ENCODE measurements at places on chromosomes 2 and 18.
A peak's percentile ranks its signal among the peaks of the same experiment; 100 is the strongest.

GRCh38 chr2:64283006-64283570, 138.9 kb upstream of the PELI1 start:
- H3K36me3 ChIP-seq = no peaks in the 10 kb centered on the region
- no peak overlapping the region for H3K4me3 ChIP-seq
- no peak for DNase-seq
- H3K27me3 ChIP-seq = no peaks in the 10 kb centered on the region
- H3K4me1 ChIP-seq = peaks cover 24% of the 10 kb centered on the region

GRCh38 chr2:173997753-173998152, 32.6 kb upstream of the SP3 start:
- H3K27me3 ChIP-seq = no peaks in the 10 kb centered on the region
- no peak overlapping the region for H3K4me3 ChIP-seq
- H3K36me3 ChIP-seq = no peaks in the 10 kb centered on the region
- H3K4me1 ChIP-seq = peaks cover 24% of the 10 kb centered on the region

DNA sequence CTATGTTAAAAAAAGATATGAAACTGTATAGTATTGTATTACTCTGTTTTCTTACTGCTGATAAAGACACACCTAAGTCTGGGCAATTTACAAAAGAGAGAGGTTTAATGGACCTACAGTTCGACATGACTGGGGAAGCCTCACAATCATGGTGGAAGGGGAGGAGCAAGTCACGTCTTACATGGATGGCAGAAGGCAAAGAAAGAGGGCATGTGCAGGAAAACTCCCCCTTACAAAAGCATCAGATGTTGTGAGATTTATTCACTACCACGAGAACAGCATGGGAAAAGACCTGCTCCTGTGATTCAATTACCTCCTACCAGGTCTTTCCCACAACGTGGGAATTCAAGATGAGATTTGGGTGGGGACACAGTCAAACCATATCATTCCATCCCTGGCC, 57.0 kb downstream of the NCOA1 start:
- peaks cover 4% of the 10 kb centered on the region for H3K4me1 ChIP-seq
- H3K36me3 ChIP-seq = no peaks in the 10 kb centered on the region
- no peak overlapping the region for H3K4me3 ChIP-seq
- no peaks in the 10 kb centered on the region for H3K27me3 ChIP-seq
- DNase-seq = no peak
- no peak overlapping the region for H3K27ac ChIP-seq

DNA sequence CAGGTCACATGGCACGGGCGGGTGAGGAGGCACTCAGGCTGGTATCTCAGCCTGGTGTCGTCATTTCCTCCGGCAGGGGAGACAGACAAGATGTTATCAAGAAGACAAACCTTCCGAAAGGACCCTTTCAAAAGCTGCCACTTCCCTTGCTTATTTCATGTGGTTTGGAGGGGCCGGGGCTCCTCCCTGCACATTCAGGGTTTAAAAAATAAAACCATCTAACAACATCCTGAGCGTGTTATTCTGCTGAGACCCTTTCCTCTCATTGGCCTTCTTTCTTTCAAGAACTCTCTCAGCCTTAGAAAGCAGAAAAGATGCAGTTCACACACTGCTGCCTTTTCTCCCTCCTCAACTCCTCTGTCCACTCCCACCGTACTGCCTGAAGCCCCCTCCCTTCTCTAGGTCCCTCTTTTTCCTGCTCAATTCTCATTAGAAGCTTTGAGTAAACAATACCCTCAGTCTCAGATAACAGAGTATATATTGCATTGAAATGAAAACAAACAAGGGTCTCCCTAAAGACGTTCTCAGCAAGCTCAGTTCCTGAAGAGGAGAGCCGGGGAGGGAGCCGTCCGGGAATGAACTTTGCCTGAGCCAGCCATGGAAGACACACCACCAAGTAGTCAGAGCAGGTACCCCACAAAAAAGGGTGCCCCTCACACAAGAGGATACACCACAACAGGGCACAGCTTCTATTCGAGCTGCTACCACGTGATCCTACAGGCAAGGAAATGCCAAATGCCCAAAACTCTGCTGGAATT, 9.7 kb downstream of the SMAD7 start:
- no peaks in the 10 kb centered on the region for H3K36me3 ChIP-seq
- no peak overlapping the region for H3K4me3 ChIP-seq
- H3K27me3 ChIP-seq = no peaks in the 10 kb centered on the region

DNA sequence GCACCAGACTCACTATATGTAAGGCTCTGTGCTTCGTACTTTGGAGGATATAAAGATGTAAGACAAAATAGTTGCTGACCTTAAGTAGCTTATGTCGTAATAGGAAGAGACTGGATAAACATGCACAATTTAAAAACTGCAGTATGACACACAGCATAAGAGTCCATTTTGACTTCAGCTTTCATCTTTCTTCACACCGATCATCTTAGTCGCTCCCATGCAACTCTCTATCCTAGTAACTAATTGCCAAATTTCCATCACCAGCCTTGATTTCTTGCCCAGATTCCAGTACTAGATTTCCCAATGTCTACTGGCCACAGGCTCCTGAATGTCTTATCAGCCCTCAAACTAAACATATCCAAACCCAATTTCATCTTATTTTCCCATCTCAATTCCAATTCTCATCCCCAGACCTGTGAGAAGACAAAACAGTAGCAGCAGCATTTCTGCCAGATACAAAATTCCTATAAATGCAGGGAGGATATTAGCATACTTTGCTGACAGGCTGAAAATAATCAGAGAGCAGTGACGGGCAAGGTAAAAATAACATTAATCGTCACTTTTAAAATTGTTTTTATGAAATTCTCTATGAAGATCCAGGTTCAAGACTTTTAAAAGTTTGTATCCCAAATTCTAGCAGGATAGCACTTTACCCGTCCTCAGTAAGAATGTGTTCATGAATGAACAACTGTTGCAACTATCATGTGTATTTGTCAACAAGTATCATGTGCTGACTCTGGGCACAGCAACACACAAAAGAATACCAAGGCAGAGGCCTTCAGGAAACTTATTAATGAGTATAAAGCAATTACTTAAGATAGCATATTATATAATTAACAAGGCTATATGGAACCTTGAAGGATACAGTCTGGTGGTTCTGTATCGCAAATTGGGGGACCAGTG, 42.2 kb downstream of the KIDINS220 start:
- no peak overlapping the region for H3K4me3 ChIP-seq
- no peaks in the 10 kb centered on the region for H3K27me3 ChIP-seq
- no peaks in the 10 kb centered on the region for H3K4me1 ChIP-seq
- no peak for DNase-seq
- H3K36me3 ChIP-seq = peaks cover 59% of the 10 kb centered on the region
- H3K27ac ChIP-seq = no peak overlapping the region

- H3K27ac ChIP-seq = no peak overlapping the region
- H3K4me3 ChIP-seq = no peak overlapping the region
- no peaks in the 10 kb centered on the region for H3K36me3 ChIP-seq
- no peaks in the 10 kb centered on the region for H3K27me3 ChIP-seq
These were observed 2.9 kb upstream of the ARPC2 start for GRCh38 chr2:218214116-218214515.

DNA sequence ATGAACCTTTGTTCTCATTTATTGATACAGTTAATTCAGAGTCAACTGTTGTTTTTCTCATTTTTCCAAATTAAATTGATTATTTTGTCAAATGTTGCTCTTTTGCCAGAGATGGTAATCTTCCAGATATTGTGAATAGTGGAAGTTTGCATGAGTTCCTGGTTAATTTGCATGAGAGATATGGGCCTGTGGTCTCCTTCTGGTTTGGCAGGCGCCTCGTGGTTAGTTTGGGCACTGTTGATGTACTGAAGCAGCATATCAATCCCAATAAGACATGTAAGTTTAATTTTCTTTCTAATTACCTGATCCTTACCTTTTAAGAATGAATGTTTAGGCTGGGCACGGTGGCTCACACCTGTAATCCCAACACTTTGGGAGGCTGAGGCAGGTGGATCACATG, 7.8 kb downstream of the CYP20A1 start:
- DNase-seq = no peak
- H3K4me1 ChIP-seq = peaks cover 3% of the 10 kb centered on the region
- H3K27me3 ChIP-seq = no peaks in the 10 kb centered on the region
- H3K4me3 ChIP-seq = no peak overlapping the region
- peaks cover 27% of the 10 kb centered on the region for H3K36me3 ChIP-seq

DNA sequence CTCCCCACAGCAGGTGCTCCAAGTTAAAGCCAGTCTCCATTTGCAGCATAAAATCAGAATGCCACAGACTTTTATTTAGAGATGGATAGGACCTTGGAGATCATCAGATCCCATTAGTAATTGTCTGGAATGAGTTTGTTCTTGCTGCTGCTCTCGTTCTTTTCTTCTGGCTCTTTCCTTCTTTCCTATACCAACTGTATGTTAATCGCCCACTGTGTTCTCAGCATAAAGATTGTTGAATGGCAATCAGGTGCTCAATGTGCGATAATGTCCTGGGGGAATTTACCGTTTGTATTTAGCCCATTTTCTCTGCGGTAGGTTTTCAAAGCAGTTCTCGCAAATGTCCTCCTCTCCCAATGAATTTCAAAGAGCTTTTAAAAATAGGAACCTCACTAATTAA, 3.3 kb downstream of the GPR39 start:
- H3K36me3 ChIP-seq = no peaks in the 10 kb centered on the region
- peaks cover 19% of the 10 kb centered on the region for H3K4me1 ChIP-seq
- no peak overlapping the region for H3K4me3 ChIP-seq
- no peaks in the 10 kb centered on the region for H3K27me3 ChIP-seq

GRCh38 chr18:4157352-4157751, 297.8 kb downstream of the DLGAP1 start:
- no peak overlapping the region for H3K27ac ChIP-seq
- no peaks in the 10 kb centered on the region for H3K4me1 ChIP-seq
- DNase-seq = no peak
- no peaks in the 10 kb centered on the region for H3K36me3 ChIP-seq
- H3K27me3 ChIP-seq = no peaks in the 10 kb centered on the region
- no peak overlapping the region for H3K4me3 ChIP-seq

GRCh38 chr2:19580264-19580663, 221.8 kb upstream of the OSR1 start:
- no peak for DNase-seq
- no peak overlapping the region for H3K4me3 ChIP-seq
- H3K27ac ChIP-seq = no peak overlapping the region
- peaks cover under 1% of the 10 kb centered on the region for H3K4me1 ChIP-seq
- H3K27me3 ChIP-seq = no peaks in the 10 kb centered on the region
- H3K36me3 ChIP-seq = no peaks in the 10 kb centered on the region

DNA sequence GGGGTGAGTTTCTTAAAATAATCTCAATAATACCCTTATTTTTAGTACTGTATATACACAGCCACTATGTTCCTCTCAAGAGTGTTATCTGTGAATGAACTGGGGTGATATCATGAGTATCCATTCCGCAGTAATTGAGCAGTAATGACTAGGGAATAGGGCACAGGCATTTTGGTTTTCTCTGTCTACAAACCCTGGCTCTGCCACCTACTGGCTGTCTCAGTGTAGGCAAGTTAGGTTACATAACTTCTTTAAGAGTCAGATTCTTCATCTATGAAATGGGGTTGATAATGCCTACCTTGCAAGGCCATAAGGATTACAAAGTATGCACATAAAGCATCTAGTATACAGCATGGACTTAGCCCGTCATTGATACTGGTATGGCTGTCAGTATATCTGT, 555.8 kb downstream of the NRXN1 start:
- no peaks in the 10 kb centered on the region for H3K27me3 ChIP-seq
- H3K36me3 ChIP-seq = no peaks in the 10 kb centered on the region
- H3K4me1 ChIP-seq = no peaks in the 10 kb centered on the region
- H3K27ac ChIP-seq = no peak overlapping the region

DNA sequence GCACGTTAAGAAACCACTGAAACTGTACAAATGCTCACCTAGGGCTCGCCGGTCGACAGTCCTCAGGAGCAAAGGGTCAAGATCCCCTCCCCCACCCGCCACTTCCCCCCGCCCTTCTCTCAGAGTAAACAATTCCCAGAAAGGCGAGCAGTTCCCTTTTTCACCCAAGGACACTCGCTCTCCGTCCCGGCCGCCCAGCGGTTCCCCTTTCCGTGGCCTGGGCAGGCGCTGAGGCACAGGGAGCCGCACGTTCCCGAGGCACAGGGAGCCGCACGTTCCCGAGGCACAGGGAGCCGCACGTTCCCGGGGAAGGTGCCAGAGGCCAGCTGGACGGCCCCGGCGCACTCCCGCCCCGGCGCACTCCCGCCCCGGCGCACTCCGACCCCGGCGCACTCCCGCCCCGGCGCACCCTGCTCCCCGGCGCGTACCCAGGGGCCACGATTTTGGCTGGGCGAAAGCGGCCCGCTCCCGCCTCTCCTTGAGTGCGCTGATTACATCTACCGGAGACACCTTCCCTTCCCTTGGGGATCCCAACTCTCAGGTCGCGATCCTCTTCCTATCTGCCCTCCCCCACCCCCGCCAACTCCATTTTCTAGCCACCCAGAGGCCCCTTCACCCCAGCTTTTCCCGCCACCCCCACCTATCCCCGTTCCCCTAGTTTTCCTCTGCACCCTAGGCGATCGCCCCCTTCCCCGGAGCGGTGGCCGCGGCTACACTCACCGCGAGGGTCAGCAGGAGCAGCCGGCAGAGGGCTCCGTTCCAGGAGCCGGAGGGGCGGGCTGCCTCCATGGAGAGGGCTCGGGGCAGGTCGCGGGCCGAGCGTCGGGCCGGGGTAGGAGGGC, 817 bp downstream of the DSC2 start:
- H3K36me3 ChIP-seq = no peaks in the 10 kb centered on the region
- H3K27ac ChIP-seq = peak overlapping the region; percentile 77
- no peak for DNase-seq
- H3K27me3 ChIP-seq = no peaks in the 10 kb centered on the region

- H3K4me3 ChIP-seq = no peak overlapping the region
- DNase-seq = no peak
- H3K27me3 ChIP-seq = no peaks in the 10 kb centered on the region
- peaks cover 42% of the 10 kb centered on the region for H3K4me1 ChIP-seq
- no peaks in the 10 kb centered on the region for H3K36me3 ChIP-seq
- H3K27ac ChIP-seq = no peak overlapping the region
These were observed 14.8 kb downstream of the MBD2 start for GRCh38 chr18:54209471-54210180.

- H3K4me3 ChIP-seq = no peak overlapping the region
- H3K4me1 ChIP-seq = no peaks in the 10 kb centered on the region
- no peak for DNase-seq
- H3K27ac ChIP-seq = no peak overlapping the region
These were observed 562.6 kb downstream of the SPAG16 start for GRCh38 chr2:213846856-213847255.

DNA sequence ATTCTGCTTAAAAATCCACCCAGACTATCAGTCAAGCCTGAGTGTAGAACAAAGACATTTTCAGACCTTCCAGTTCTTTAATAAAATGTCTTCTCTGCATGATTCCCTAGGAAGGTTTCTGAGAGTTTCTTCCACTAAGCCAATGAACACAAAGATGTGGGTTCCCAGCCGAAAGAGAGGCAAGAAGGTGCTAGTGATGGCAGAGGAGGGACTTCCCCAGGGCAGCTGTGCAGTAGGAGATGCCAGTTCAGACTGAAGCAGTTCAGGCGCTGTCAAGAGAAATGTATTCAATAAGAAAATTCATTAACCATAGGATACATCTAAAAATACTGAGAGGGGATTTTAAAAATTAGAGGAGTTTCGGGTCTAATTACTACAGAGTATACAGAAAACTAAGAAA, 83.3 kb downstream of the RND3 start:
- H3K36me3 ChIP-seq = no peaks in the 10 kb centered on the region
- H3K4me3 ChIP-seq = no peak overlapping the region
- H3K27ac ChIP-seq = no peak overlapping the region
- no peaks in the 10 kb centered on the region for H3K4me1 ChIP-seq

GRCh38 chr2:191255756-191256312, 10.6 kb downstream of the MYO1B start:
- no peaks in the 10 kb centered on the region for H3K36me3 ChIP-seq
- H3K27ac ChIP-seq = no peak overlapping the region
- no peak for DNase-seq
- H3K4me1 ChIP-seq = peaks cover 16% of the 10 kb centered on the region
